Activated naive CD4-positive, alpha-beta T cell treated with Interleukin-2 at 50 U/mL for 16 hours (primary cell): ENCODE measurements at places on chromosomes 11 and 22.

DNA sequence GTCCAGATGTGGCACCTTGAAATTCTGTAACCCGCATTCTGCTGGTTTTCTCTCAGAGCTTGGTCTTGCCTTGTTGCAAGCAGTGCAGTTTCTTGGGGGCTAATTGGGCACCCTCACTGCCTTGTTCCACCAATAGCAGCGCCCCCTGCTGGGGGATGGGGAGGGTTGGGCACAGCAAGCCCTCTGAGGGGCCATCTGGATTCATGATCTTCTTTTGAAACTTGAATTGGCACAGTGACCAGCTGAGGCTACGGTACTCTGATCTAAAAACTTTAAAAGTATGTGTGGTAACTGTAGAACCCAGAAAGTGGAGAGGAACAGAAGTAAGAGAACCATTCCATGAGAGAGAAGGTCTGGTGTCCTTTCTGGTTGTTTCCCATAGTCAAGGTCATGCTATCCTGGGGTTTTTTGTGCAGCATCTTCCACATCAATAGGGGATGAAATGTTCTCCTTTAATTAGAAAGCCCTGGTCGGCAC is 64.2 kb downstream of the MED15 start:
- DNase-seq = peak; percentile 70

- DNase-seq = peak; percentile 21
These were observed 787 bp downstream of the SMDT1 start for GRCh38 chr22:42080287-42080686.

DNA sequence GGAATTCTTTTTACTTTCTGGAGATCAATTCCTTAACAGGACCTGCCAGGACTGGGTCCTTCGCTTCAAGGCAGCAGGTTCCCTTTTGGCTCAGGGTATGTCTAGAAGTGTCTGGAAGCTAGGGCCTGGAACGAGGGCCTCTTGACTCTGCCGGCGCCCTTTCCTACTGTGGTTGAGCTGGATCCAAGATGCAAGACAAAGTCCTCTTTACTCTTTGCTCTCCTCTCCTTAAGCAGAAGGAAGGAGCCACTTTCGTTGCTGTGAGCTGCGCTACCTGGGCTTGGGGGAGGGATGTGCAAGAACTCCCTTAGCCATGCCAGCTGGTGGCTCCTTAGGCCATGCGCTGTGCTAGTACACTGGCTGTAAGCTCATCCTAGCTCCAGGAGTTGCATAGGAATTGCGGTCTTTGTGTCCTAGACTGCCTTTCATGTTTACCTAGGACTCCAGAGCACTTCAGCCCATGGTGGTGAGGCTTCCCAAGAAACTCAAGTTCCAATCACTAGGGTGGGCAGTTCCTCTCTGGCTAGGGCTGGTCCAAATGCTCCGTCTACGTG is 18.1 kb downstream of the GLB1L2 start:
- no peak for DNase-seq

DNA sequence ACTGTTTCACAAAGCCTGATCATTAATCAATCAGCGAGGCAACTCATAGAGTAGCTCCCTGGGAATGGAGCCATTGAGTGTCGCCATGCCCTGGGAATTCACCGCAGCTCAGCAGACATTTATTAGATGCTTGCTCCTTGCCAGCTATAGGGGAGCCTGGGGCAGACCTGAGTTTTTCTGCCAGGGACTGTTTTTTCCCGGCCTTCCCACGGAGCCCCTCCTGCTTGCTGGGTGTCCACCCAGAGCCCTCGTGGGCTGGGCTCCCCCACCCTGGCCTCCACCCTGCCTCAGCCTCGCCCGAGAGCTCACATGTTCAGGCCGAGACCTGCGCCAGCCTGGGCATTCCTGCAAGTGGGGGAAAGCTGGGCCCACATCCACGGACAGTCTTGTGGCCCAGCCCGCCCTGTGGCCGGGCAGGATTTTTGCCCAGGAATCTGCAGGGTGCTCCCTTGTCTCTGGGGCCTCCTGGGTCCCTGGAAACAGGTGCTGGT is 64.9 kb downstream of the SMIM38 start:
- DNase-seq = no peak

GRCh38 chr11:12200279-12200990 is 90.0 kb downstream of the MICAL2 start:
- DNase-seq = peak; percentile 53

- no peak for DNase-seq
These were observed 35.6 kb downstream of the KCNC1 start for GRCh38 chr11:17770048-17770652.

DNA sequence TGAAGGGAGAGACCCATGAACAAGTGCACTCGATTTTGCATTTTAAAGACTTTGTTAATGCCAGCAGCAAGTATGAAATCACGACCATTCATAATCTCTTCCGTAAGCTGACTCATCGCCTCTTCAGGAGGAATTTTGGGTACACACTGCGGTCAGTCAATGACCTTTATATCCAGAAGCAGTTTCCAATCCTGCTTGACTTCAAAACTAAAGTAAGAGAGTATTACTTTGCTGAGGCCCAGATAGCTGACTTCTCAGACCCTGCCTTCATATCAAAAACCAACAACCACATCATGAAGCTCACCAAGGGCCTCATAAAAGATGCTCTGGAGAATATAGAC is 5.9 kb downstream of the SERPIND1 start:
- no peak for DNase-seq

DNA sequence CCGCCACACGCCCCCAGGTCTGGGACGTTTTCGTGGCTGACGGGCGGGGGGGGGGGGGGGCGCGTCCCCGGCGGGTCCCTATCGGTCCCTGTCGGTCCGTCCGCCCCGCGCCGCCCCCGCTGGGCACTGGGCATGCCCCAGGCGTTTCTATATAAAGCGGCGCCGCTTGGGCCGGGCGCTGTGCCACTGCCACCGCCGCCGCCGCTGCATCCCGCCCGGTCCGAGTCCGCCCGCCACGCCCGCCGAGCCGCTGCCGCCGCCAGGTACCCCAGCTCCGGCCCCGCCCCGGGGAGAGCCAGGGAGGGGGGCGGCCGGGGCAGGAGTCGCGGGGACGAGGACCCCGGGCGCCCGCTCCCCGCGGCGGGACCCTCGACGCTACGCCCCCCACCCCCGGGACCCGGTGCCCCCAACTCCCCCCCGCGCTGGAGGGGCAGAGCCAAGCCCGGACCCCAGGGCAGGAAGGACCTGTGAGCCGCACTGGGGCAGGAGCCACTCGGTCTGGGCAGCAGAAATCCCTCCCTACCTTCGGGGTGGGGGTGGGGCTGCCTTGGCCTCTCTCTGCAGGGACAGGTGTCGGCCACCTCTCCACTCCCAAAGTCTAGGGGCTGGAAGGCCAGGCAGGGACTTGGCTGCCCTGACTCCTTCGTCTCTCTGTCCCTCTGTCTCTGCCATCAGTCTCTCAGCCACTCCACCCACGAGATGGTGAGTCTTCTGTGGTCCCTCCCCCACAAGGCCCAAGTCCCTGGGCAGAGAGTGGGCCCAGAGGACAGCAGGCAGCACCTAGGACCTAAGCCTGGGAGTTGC is at the start of gene CARNS1:
Gene CARNS1, plus strand, starts transcription at position 178 of the 804 bp plus-strand sequence. Its CDS starts 522 bp downstream, at position 700.
- DNase-seq = no peak
